LHCN-M2 (cell line): ENCODE measurements at places on chromosomes 13 and 19. TPM values are rescaled to one million over a fixed set of nuclear protein-coding genes. Genes with fewer than 3 reads are reported as not detected.
A peak's percentile ranks its signal among the peaks of the same experiment; 100 is the strongest.

CGB3 gene
- not detected in 2 replicates for total RNA-seq

GRCh38 chr13:100102042-100102441 lies 13.1 kb downstream of the PCCA start:
- DNase-seq, result no peak

DNA sequence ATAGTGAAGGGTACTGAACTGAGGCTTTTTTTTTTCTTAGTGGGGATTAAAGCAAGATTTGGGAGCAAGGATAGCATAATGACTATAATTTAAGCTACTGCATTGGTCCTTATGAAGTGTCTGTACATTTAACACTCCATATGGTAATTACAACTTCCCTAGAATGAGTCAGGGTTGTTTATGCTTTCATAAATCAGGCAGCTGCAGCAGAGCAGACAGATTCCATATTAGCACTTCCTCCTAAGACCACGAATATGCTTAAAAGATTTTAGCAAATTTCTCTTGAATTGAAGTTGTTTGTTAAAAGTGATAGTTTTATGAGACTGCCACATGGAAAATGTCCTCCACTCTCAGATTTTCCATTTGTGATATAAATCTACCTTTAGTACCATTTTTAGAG lies 401.1 kb upstream of the SPRY2 start:
- peak; percentile 52 for DNase-seq

- no peak for DNase-seq
Observed at GRCh38 chr13:30652746-30653386, 35.1 kb downstream of the USPL1 start.

PCSK4 gene
- total RNA-seq, result 3.3 and 5.4 TPM in 2 replicates

ELL gene
- total RNA-seq, result 10.5 and 10.8 TPM in 2 replicates

BRSK1 gene
- total RNA-seq, result 5.7 and 10.8 TPM in 2 replicates

- DNase-seq, result no peak
Observed at GRCh38 chr19:29564574-29565005, 38.8 kb downstream of the VSTM2B start.

PIBF1 gene
- total RNA-seq, result 14.4 and 15.6 TPM in 2 replicates

ADGRE3 gene
- not detected in 2 replicates for total RNA-seq

DNA sequence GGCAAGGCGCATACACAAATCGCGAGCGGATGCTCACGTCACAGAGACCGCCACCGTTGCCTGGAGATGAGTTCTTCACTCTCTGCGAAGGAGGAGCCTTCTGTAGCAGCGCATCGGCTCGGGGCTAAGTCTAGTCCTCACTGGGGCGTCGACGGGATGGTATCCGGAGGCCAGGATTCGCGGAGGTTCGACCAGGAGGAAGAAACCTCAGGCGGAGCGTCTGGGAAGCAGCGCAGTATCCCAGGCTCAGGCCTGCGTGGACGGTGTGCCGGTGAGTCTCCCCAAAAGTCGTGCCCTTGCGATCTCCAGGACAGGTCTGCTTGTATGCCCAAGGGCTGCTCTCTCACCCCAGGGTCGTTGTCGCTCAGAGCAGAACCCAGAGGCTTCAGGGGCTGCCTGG lies 40.4 kb downstream of the ZNF146 start:
- DNase-seq, result no peak

GRCh38 chr13:80334597-80335260 lies 6.2 kb downstream of the SPRY2 start:
- peak; percentile 71 for DNase-seq

CCDC8 gene
- 17.5 and 18.5 TPM in 2 replicates for total RNA-seq

ZSCAN18 gene
- 57.6 and 59.5 TPM in 2 replicates for total RNA-seq

DNA sequence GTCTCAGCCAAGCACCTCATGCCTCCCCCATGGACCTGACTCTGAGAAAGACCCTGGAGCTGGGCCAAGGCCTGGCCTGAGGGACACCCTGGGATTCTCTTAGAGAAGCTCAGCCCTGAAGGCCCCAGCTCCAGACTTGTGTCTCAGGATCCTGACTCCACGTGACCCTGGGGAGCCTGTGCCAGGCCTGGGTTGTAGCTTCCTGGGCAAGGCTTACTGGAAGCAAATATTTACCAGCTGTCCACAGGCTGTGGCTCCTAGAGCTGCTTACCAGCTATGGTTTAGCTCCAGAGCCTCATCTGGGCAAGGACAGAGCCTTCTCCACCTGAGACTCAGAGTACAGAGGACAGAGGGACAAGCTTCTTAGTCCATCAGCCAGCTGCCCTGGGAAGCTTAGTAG lies 61.0 kb upstream of the CEACAM8 start:
- DNase-seq, result no peak
